ENCODE measurements at places on chromosomes 1 and 21. TPM values are rescaled to one million over a fixed set of nuclear protein-coding genes. Genes with fewer than 3 reads are reported as not detected.

GRCh38 chr1:66876664-66877063, 48.0 kb downstream of the DNAI4 start:
- H3K4me1 ChIP-seq: no peaks in the 10 kb centered on the region
- no peak for DNase-seq
- H3K36me3 ChIP-seq: no peaks in the 10 kb centered on the region

DNA sequence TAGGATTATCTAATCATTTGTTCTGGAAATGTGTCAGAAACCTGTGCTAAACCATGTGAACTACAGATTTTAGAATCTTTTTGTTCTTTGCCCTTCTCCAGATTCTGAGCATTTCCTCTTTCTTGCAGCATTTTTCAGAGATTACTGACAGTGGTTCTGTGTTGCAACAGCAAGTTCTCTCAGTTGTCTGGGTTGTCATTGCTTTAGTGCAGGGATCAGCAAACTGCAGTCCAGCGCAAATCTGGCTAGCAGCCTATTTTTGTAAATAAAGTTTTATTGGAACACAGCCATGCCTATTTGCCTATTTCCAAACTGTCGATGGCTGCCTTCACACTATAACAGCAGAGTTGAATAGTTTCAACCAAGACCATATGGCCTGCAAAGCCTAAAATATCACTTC, 66.3 kb upstream of the LRRC8D start:
- no peaks in the 10 kb centered on the region for H3K36me3 ChIP-seq
- no peaks in the 10 kb centered on the region for H3K27me3 ChIP-seq
- H3K4me3 ChIP-seq: no peak overlapping the region

- no peaks in the 10 kb centered on the region for H3K27me3 ChIP-seq
- H3K27ac ChIP-seq: no peak overlapping the region
- H3K4me3 ChIP-seq: no peak overlapping the region
- DNase-seq: no peak
- H3K36me3 ChIP-seq: peaks cover 17% of the 10 kb centered on the region
Measured at GRCh38 chr21:32719085-32719484, 8.7 kb downstream of the SYNJ1 start.

The DVL1 gene
- total RNA-seq: 85.2 TPM

DNA sequence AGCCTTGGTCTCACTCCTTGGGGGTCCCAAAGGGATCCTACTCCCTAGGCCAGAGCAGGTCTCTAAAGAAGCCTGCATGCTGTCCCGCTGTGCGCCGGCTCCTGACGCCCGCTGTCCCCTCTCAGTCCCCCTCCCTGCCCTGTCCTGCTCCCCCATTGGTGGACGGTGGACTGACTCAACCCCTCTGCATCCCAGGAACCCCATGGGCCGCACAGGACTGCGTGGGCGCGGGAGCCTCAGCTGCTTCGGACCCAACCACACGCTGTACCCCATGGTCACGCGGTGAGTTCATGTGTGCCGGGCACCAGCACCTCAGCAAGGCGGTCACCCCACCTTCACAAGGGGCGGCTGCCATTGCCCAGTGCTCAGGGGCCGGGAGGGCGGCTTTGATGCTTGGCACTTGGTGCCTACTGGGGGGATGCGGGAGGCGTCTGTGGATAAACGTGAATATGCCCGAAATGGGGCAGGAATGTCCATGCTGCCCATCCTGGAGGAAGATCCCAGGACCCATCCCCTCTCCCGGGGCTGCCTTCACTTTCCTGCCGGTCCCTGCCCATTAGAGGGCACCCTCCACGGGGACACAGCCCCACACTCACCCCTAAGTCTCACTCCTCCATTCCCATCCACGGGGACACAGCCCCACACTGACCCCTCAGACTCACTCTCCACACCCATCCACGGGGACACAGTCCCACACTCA, 20.2 kb upstream of the LRRC3 start:
- H3K4me3 ChIP-seq: no peak overlapping the region
- no peaks in the 10 kb centered on the region for H3K4me1 ChIP-seq
- H3K36me3 ChIP-seq: no peaks in the 10 kb centered on the region
- DNase-seq: peak; percentile 43
- H3K27me3 ChIP-seq: no peaks in the 10 kb centered on the region

The TMIGD3 gene
- not detected for total RNA-seq

GRCh38 chr1:206766251-206766856, 4.2 kb upstream of the IL19 start:
- no peaks in the 10 kb centered on the region for H3K27me3 ChIP-seq
- H3K36me3 ChIP-seq: no peaks in the 10 kb centered on the region
- no peak overlapping the region for H3K4me3 ChIP-seq

DNA sequence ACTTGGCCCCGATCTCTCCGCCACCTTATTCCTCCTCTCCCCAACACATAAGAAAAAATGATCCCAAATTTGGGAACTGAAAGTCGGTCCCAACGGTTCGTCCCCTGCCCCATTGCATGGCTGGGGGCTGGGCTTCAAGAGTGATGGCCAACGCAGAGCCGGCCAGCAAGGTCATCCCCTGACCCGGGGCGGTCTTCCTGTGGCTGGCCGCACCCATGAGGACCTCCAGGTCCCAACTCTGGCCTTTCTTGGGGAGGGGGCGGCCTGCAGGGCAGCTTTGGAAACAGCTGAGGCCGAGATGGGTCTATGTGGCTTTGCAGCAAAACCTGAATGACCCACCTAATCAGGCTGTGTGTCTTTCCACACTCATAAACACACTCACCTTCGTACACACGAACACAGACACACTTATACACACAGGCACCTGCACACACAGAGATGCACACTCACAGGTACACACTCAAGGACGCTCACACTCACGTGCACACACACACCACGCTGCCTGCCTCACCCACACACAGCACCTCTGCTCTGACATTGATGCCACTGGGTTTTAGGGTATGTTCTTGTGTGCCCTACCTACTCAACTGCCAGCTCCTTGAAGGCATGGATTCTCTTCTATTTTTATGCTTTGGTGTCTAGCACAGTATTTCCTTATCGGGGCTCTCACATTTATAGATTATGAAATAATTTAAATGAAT, 562 bp downstream of the DYNLT5 start:
- no peak for DNase-seq
- H3K36me3 ChIP-seq: no peaks in the 10 kb centered on the region
- H3K4me3 ChIP-seq: no peak overlapping the region
- H3K27ac ChIP-seq: no peak overlapping the region
- peaks cover 7% of the 10 kb centered on the region for H3K4me1 ChIP-seq

DNA sequence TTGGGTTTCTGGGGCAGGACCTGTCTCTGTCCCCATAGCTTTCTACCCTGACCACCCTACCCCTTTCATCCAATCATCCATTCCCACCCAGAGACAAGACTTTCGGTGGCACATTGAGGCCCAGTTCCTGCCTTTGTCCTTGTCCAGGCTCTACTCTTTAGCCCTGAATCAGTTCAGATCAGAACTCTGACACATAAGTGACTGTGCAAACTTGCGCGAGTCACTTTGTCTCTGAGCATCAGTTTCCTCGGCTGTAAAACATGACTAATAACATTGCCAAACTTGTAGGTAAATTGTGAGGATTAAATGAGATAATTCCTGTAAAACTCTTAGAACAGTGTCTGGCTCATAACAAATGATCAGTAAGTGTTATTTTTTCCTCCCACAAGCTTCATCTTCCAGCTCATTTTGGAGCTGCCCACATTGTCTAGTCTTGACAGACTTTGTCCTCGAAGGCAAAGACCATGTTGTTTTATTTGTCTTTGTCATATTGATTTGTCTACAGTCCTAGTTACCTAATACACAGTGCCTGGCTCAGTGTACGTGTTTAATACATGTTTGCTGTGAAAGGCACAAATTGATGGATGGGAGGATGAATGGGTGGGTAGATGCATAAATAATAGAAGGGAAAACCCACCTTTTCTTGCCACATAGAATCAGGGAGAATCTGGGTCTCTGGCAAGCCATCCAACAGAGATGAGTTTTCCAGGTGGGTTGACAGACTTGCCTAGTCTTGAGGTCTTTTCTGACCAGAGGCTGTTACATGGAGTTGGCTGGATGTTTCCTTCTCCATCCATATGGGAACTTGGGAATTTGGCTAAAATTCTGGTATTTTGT, 262.9 kb downstream of the OMA1 start:
- no peaks in the 10 kb centered on the region for H3K4me1 ChIP-seq
- H3K27me3 ChIP-seq: no peaks in the 10 kb centered on the region
- H3K27ac ChIP-seq: no peak overlapping the region
- H3K36me3 ChIP-seq: no peaks in the 10 kb centered on the region

GRCh38 chr1:204093781-204094180, 20.9 kb downstream of the SOX13 start:
- DNase-seq: no peak
- no peak overlapping the region for H3K4me3 ChIP-seq
- H3K27ac ChIP-seq: no peak overlapping the region
- peaks cover 21% of the 10 kb centered on the region for H3K4me1 ChIP-seq
- H3K36me3 ChIP-seq: no peaks in the 10 kb centered on the region

DNA sequence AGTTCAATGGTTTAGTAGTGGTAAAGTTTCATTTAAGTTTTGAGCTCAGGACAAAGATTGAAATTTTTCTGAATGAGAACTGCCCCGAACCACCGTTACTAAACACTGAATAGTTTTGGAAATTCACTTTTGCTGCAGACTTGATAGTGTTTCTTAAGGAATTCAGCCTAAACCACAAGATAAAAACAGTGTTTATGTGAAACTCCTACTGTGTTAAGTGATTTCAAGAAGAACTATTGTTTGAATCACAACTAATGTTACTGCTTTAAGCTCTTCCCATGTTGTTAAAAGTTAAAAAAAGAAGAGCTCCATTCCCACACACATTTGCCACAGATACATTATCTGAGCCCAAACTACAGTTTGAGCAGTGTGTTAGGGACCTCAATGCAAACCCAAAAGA, 159.2 kb downstream of the DYRK1A start:
- no peak overlapping the region for H3K4me3 ChIP-seq
- no peaks in the 10 kb centered on the region for H3K36me3 ChIP-seq
- H3K27ac ChIP-seq: no peak overlapping the region
- peaks cover 9% of the 10 kb centered on the region for H3K4me1 ChIP-seq

GRCh38 chr1:66945316-66945715, 20.5 kb downstream of the MIER1 start:
- H3K27me3 ChIP-seq: no peaks in the 10 kb centered on the region
- no peak overlapping the region for H3K4me3 ChIP-seq
- no peak overlapping the region for H3K27ac ChIP-seq
- DNase-seq: no peak
- peaks cover 21% of the 10 kb centered on the region for H3K4me1 ChIP-seq

The NHLH2 gene
- not detected for total RNA-seq

DNA sequence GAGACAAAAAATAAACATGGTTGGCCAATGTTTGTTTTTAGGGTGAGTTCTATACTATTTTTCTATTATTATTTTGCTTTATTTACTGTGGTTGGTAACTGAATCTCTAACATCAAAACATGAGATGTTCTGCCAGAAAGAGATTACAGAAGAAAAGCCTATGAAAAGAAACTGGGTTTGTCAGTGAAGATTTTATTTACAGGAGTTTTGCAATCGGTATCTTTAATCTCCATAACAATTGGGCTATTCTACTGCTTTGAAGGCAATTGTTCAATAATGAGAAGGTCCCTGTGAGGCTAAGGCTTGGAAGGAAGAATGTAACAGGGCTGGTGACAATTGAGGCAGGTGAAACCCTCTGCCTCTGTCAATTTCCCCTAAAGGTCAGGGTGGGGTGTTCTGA, 155.5 kb downstream of the CLIC6 start:
- H3K36me3 ChIP-seq: peaks cover 100% of the 10 kb centered on the region
- no peak overlapping the region for H3K27ac ChIP-seq
- no peak for DNase-seq
- H3K4me1 ChIP-seq: no peaks in the 10 kb centered on the region
- H3K27me3 ChIP-seq: no peaks in the 10 kb centered on the region

DNA sequence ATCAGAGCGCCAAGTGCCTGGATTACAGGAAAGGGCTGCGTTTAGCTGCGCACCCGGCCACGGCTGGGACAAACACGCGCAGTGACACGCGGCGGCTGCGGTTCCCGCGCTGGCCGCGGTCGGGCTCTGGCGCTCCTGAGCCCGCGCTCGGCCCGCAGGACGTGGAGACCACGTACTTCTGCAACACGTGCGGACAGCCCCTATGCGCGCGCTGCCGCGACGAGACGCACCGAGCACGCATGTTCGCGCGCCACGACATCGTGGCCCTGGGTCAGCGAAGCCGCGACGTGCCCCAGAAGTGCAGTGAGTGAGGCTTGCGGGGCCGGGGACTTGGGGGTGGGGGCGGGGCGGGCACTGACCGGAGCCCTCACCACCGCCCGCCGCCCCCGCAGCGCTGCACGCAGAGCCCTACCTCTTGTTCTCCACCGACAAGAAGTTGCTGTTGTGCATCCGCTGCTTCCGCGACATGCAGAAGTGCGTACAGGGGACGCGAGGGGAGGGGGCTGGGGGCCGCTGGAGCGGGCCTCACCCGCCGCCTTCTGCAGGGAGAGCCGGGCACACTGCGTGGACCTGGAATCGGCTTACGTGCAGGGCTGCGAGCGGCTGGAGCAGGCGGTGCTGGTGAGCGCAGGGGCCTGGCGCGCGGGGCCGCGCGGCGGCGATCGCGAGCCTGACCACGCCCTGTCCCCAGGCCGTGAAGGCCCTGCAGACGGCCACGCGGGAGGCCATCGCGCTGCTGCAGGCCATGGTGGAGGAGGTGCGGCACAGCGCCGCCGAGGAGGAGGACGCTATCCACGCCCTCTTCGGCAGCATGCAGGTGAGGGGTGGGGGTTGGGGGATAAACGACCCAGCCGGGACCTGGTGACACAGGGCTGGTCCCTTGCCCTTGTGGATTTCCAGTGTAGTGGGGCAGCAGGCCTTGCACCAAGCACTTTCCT, 3.1 kb downstream of the RNF207 start:
- no peak overlapping the region for H3K4me3 ChIP-seq
- no peak for DNase-seq
- no peaks in the 10 kb centered on the region for H3K27me3 ChIP-seq
- no peak overlapping the region for H3K27ac ChIP-seq
- H3K36me3 ChIP-seq: peaks cover 49% of the 10 kb centered on the region

The TMEM82 gene
- not detected for total RNA-seq

The RNF186 gene
- total RNA-seq: not detected

GRCh38 chr1:201468844-201469644, at the start of gene PHLDA3:
Gene PHLDA3, minus strand, starts transcription at chr1:201469188. Its CDS starts 402 bp downstream, at chr1:201468786.
- peaks cover 25% of the 10 kb centered on the region for H3K4me1 ChIP-seq
- H3K4me3 ChIP-seq: peak within 1 kb of the TSS; percentile 86
- peak within 1 kb of the TSS; percentile 3 for H3K27ac ChIP-seq
- H3K27me3 ChIP-seq: no peaks in the 10 kb centered on the region

- no peak overlapping the region for H3K4me3 ChIP-seq
- no peak for DNase-seq
- no peaks in the 10 kb centered on the region for H3K36me3 ChIP-seq
- H3K27ac ChIP-seq: no peak overlapping the region
Measured at GRCh38 chr1:2606881-2607621, 20.5 kb downstream of the PRXL2B start.

DNA sequence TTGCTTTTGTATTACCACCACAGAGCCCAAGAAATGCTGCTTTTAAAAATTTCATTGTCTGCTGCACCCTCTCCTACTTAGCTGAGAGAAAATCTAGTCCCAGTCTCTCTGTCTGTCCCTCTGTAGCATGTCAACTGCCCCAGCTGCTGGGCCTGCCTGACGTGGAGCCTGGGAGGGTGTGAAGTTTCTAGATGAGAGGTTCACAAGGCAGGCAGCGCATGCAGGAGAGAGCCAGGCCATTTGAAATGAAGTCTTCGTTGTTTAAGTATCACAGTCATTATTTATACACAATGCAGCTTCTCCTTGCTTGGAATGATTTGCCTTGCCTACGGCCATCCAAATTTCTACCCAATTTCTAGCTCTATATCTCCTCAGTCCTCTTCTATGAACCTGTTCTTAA, 306.8 kb upstream of the PLXNA2 start:
- H3K4me3 ChIP-seq: no peak overlapping the region
- no peak overlapping the region for H3K27ac ChIP-seq
- peaks cover 6% of the 10 kb centered on the region for H3K27me3 ChIP-seq
- H3K36me3 ChIP-seq: no peaks in the 10 kb centered on the region
- H3K4me1 ChIP-seq: no peaks in the 10 kb centered on the region

The LORICRIN gene
- total RNA-seq: not detected

Measured in SJSA1 (cell line).